Activated gamma-delta T cell (primary cell): ENCODE measurements at places on chromosomes 7 and 10.

DNA sequence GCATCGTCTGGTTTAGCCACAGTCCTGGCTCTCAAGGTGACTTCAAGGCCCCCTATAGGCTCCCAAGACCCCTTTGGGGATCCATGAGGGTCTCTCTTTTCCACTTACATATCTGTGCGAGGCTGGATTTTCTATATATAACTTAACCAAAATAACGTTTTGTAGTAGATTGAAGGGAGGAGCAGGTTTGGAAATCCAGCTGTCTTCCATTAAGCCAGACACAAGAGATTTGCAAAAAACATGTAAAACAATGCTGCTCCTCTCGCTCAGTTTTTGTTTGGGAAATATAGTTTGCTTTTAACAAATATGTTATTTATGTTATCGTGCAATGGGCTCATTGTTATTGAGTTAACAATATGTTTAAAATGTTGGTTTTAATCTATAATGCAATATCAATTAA is 811.2 kb downstream of the TYW1 start:
- DNase-seq = no peak

- DNase-seq = no peak
These were observed 205.1 kb downstream of the EMX2 start for GRCh38 chr10:117747636-117748035.

DNA sequence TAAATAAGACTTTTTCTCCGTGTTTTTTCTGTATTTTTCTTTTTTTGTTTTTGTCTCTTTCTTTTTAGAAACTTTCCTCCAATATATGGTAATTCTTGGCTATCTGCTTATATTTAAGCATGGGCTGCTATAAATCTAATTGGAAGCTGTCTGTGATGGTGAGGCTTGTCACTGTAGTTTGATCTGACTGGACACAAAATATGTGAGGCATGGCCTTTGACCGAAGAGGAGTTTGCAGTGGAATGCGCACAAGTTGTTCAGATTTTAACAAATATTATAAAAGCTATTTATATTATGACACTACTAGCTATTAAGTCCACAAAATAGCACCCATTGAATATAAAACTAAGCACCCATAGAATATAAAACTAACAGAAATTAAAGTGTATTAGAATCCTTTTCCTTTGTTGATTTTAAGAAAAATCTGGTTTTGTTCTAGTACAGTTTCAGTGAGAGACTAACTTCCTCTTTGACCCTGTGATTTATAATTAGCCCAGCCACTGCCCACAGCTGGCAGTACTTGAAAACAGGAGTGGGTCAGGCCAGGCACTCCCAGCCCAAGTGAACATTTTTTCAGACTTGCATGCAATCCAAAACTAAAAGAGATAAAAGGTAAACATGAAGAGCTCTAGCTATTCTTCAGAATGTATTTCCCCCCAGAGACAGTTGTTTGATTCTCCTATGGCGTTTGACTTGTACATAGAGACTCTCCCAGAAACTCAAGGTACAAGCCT is 69.9 kb upstream of the FGL2 start:
- DNase-seq = no peak

DNA sequence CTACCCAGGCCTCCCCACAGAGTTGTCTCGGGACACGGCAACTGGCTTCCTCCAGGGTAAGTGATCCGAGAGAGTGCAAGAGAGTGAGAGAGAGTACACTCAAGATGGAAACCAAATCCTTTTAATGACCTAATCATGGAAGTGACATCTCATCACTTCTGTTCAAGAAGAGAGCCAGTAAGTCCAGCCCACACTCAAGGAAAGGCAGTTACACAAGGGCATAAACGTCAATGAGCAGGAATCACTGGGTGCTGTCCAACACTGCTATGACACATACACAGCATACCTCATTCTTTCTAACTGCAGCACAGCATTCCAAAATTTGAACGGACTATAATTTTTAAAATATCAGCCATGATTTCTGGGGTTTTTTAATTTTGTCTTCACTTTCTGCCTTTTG is 29.3 kb upstream of the OSBPL3 start:
- no peak for DNase-seq
